HepG2 (cell line): ENCODE measurements at places on chromosomes 5 and 9.
A peak's percentile ranks its signal among the peaks of the same experiment; 100 is the strongest.

DNA sequence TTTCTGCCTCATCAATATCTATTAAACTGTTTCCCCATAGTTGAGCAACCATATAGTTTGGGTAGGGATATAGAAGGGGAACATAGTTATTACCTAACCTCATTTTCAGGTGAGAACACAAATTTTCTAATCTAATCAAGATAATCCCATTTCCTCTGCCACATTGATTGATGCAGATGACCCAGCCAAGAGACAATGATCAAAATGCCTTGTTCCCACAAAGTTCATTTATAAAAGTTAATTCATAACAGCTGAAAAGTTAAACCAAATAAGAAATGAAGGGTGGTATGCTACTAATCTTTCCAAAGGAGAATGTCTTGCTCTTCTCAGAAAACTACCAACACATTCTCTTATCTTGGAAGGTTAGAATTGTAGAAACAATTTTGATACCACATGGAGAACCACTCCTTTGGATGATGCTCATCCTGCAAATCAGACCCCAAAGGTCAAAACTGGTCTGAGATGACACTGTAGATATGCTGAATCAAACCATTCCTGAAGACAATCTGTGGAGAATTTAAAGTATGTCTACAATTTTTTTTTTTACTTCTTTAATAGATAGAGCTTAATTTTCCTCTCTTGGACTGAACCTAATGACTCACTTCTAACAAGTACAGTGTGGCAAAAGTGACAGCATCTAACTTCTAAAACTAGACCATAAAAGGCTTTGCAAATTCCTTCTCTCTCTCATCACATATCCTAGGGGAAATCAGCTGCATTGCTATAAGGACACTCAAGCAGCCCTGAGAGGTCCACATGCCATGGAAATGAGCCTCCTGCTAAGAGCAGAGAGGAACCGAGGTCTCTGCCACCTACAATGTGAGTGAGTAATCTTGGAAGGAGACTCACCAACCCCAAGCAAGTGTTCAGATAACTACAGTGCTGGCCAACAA is 586.7 kb upstream of the TUSC1 start:
- no peak for DNase-seq

- DNase-seq: no peak
Measured at GRCh38 chr5:27462936-27463335, 424.6 kb upstream of the CDH9 start.

GRCh38 chr5:96297867-96298266 is 135.2 kb downstream of the PCSK1 start:
- DNase-seq: peak; percentile 98

GRCh38 chr5:67095346-67096171 is 101.0 kb downstream of the CD180 start:
- peak; percentile 93 for DNase-seq

GRCh38 chr5:56561-57290 is 35.2 kb upstream of the PLEKHG4B start:
- no peak for DNase-seq

DNA sequence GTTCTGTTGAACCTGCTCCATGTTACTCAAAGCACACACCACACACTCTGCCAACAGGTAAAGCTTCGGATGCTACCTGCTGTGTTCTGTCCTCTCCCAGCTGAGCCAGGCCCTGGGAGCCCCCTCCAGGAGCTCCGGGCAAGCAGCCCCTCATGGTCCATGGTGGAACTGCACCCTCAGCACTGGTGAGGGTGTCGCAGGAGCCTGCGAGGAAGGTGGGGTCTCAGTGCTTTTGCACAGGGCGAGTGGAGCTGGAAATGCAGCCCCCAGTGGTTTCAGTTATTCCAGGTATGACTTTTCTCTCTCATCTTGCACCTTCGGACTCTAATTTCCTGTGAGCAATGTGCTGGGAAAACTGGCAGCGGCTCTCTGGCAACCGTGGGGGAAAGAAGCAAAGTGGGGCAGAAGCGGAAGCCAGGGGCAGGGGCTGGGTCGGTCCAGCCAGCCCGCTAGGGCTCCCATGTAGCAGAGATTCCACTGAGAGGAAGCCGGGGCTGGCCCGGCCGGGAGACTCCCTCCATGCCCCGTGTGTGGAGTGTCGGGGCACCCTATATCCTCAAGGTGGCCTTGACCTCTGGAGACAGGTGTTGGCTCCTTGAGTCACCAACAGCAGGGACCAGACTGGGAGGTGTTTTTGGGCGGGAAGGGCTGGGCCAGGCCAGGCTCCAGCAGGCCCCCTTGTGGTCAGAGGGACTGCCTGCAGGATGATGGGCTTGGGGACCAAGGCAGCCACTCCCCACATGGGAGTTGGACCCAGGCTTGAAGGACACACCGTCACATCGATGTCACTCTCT is 75.6 kb upstream of the PRSS3 start:
- peak; percentile 16 for DNase-seq
